AG04449 (cell line): ENCODE measurements at places on chromosomes 7 and 10.

DNA sequence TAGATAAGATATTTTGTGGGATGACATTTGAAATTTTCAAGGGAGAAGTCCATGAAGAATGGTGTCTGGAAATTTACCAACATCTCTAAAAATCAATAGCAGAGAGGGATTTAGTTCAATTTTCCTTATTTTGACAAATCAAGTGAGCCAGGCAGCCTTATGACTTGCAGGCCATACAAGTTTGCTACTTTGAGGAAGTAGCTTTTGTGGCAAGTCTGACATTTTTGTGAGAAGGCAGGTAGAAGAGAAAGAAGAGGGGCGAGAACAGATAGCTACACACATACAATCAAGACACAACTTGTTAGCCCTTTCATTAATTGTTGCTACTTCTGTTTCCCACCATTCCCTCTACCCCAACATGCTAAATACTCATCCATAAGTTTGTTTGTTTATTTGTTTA lies 74.5 kb upstream of the OIT3 start:
- no peak for DNase-seq

- no peak for DNase-seq
Observed at GRCh38 chr7:128888756-128889095, 21.8 kb downstream of the KCP start.

DNA sequence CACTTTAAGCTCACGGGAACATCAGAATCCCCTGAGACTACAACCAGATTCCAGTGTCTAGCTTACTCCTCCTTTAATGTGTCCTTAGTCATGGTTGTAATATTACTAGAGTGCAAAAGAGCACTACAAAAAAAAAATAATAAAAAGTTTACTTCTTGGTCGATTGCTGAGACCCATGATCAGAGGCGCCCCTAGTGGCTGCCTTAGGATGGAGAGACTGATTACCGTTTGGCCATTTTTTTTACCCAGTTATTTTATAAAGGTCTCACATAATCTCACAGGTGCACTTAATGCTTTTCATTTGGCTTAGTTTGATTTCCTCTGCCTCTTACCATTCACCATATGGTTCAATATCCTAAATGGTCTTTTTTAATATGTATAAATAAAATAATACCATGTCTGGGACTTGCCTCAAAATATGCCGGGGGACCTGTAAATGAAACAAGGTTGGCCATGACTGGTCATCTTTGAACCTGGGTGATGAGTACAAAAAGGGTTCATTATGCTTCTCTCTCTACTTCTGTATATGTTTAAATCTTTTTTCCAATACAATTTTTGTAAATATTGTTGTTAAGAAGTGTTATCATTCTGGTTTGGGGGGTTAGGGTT lies 331.5 kb upstream of the NFE2L3 start:
- no peak for DNase-seq

- no peak for DNase-seq
Observed at GRCh38 chr10:63430091-63430998, 35.4 kb downstream of the JMJD1C start.

DNA sequence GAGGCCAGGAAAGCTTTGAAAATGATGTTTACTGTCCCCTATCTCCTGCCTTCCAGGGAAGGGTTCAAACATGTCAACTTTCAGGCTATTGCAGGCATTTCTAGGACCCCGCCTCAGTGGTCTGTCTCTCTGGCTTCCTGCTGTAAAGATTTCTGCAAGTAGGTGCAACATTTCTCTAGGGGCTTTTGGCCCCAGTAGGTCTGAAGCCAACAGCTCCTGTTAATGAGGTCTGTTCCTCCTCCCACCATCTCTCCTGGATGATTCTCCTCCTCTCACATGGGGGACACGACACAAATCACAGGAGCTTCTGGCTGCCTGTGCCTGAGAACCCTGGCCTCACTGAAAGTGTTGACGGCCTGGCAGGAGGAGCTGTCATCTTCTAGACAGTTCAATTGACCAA lies 194.3 kb downstream of the CYP26A1 start:
- DNase-seq = no peak

DNA sequence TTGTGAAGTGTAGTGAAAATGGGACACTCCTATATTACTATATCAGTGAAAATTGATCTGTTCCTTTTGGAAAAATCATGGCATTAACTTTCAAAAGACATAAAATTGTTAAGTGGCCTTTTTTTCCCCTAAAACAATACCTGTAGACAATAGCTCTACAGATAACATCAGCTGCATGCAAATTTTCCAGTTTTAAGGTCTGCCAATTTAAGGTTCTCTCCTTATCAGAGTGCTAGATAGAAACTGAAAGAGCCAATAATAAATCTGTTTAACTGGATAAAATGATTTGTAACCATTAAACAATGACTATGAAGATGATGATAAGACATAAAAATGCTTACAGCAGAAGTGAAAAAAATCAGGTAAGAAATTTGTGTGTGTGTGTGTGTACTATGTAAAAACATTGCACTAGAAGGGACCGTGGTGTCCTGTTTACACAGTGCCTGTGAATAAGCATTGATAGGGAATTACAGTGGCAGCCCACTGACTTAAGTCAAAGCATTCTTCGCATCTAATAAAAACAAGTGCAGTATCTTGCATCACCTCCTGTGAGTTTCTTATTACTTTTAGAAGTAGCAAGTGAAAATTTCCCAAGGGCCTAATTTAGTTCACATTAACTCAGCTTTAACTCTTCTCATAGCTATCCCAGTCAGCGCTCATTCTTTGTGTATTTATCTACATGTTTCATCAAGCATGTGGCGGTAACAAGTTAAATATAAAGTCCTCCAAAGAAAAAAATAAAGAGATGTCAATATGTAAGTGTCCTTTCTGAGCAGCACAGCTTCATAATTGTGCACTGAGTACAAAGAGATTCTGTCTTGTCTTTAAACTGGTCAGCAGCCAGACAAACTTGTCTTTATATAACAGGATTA lies 261.9 kb downstream of the ARL4A start:
- no peak for DNase-seq

GRCh38 chr7:142608630-142609428 lies 140.4 kb upstream of the PRSS1 start:
- no peak for DNase-seq

GRCh38 chr7:97871659-97872024 lies 566 bp downstream of the ASNS start:
- no peak for DNase-seq

- DNase-seq = no peak
Observed at GRCh38 chr10:86681047-86681446, 12.7 kb downstream of the LDB3 start.

- DNase-seq = no peak
Observed at GRCh38 chr10:11208908-11209829, 191.5 kb downstream of the CELF2 start.
